Activated T-cell treated with anti-CD3 and anti-CD28 coated beads, Interleukin-2, amount 50 U/mL, for 48 hours (primary cell): ENCODE measurements at places on chromosomes 7 and 10.

- no peak for DNase-seq
Measured at GRCh38 chr10:125200396-125200795, 40.0 kb upstream of the CTBP2 start.

DNA sequence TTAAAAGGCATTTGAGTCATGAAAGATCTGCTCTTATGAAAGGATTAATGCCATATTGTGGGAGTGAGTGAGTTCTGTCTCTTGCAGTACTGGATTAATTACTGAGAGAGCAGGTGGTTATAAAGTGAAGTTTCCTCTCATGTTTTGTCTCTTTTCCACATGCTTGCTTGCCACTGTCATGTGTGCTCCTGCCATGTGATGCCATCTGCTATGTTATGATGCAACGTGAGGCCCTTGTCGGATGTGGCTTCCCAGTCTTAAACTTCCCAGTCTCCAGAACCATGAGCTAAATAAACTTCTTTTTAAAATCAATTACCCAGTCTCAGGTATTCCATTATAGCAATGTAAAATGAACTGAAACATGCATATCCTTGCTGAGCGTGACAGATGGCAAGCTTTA is 22.7 kb upstream of the TCTN3 start:
- no peak for DNase-seq

DNA sequence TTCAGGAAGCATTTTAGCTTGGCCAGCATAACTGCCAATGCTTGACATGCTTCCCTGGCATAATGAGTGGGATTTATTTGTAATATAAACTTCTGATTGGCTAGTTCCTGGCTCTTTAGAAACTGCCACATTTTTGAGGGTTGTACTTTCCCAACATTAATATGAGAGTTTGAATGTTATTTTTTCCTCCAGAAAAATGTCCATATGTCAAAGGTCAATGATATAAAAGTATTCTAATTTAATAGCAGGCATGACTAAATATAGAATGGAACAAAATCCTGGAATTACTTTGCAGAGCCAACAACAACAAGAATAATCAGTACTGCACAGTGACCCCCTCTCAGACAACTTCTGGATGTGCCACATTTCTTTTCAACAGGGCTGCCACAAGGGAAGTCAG is 352.6 kb downstream of the PRPF18 start:
- no peak for DNase-seq

GRCh38 chr10:104406715-104407650 is 53.4 kb downstream of the CFAP58 start:
- no peak for DNase-seq

- DNase-seq = no peak
Measured at GRCh38 chr7:127813991-127814541, 162.1 kb downstream of the SND1 start.

DNA sequence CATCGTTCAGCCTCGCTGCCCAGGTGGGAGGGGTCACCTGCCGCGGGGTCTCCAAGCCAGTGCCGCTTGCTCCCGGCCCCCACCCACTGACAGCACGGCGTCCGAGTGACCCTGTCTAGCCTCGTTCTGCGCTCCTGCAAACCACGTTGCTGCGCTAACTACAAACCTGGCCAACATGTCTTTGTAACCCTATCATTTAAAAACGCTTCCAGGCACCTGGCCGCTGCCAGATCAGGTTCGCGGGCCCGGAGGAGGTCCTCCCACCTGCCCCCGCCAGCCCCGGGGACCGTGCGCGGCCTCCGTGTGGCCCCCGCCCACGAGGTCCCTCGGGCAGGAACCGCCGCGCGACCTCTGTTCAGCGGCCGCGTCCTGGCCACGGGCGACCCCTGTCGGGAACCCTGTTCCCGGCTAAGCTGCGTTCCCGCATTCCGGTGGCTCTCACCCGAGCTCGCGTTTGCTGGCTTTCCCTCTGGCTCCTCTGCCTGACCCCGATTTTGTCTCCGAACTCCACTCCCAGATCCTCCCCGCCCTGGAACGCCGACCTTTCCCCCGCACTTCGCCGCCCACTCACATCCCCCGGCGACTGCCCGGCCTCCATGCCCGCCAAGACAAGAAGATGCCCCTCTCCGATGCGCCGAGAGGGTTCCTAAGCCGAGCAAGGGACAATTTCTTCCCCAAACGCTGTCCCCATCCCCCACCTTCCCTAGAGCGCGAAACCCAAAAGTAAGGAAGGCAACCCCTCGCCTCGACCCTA is 2.4 kb downstream of the SFMBT2 start:
- DNase-seq = peak; percentile 68

DNA sequence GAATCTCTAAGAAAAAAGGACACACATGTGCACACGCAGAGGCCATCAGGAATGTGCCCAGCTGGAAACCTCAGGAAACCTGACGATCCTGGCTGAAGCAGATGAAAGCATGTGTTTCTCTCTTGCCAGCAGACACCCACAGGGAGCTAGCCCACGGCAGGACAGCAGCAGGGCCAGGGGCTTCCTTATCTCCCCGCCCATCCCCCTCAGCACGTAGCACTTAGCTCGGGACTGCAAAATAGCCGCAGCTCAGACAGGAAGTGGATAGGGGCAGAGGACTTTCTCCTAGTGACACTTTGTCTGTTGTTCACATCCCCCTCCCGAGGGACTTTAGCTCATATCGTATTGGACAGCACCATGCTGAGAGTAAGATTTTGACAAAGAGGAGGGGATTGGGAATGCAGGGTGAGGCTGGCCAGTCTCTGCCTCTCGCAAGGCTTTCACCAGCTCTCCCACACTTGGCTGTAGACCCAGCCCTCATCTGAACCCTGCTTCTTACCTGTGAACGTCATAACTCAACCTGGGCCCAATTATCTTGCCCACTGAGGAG is 63.8 kb downstream of the MKI67 start:
- DNase-seq = peak; percentile 40

- DNase-seq = no peak
Measured at GRCh38 chr10:131907679-131908078, 6.9 kb downstream of the PPP2R2D start.

GRCh38 chr7:88835147-88835728 is 39.7 kb upstream of the TEX47 start:
- DNase-seq = no peak

DNA sequence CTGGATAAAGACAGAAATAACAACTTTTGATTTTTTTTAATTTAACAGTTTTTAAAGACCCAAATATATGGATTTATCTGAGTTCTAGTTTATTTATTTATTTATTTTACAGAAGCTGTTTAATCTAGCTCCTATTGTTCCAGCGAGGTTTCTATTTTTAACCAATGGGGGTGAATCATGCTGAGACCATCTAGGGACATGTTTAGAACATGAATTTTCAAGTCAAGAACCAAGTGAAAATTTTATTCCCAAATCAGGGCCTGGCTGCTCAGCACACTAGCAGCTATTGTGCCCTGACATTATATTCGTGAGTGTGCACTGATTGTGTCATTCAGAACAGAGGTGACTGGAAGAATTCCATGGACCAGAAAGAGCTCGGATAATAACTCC is 24.6 kb upstream of the MPP7 start:
- no peak for DNase-seq
